Kidney (tissue), 22 donors: ENCODE measurements at places on chromosomes 2 and 18.
A peak's percentile ranks its signal among the peaks of the same experiment; 100 is the strongest.

GRCh38 chr2:40166006-40166405 is 285.9 kb downstream of the SLC8A1 start:
- no peak for DNase-seq

GRCh38 chr2:48449073-48449840 is 80.7 kb upstream of the STON1 start:
- no peak for DNase-seq

DNA sequence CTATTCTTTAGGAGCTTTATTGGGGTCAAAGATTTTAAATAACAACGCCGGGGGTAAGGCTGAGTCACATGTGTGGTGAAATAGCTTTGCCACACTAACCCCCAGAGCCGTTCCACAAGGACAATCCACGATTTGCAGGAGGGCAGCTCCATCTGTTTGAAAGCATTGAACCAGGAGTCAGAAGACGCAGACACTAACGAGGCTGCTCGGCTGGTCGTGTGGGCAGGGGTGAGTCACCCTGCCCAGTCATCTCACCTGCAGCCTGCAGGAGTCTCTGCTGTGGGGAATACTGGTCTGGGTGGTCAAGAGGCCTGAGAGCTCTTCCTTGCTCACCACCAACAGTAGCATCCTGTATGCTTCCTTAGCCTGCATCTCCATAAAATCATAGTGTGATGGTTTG is 149.2 kb upstream of the NCK2 start:
- DNase-seq = no peak

DNA sequence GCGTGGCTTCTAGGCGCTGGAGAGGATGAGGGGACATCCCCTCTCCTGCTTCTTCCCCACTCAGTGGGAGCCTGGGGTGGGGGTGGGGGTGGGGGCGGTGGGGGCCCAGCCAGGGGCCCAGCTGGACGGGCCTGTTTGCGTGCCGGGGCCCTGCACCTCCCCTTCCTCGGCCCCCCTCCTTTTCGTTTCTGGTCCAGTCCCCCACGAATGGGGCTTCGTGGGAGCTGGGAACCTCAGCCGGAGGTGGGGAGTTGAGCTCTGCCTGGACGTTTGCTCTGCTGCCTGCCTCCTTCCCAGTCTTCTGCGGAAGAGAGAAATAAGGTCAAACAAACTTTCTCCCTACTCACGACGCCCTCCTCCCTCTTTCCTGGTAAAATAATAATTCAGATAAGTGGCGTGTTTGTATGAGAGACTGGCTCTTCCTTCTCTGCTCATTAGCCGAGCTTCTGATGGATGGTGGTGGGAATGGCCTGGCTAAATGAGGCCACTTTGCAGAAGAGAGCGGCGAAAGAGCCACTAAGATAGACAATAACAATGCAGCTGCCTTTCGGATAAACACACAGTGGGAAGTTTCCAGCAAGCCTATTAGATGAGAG is 782 bp downstream of the MTA3 start:
- DNase-seq = peak; percentile 43

DNA sequence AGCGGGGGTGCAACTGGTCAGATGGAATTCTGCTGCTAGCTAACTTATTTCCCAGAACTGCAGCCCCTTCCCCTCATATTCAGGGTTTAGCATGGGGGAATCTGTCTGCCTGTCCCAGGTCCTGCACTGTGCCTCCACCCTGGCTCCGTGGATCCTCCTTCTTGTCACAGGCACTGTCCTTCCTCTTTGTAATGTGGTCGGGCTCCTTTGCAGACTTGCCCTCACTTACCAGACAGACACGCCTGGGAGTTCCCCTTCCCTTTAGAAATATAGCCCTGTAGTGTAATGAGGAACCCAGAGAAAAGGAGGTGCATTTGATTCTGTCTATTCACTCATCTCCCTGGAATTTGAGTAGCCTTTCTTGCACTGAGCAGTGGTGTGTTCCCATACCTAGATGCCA is 108.7 kb downstream of the TRIM43 start:
- DNase-seq = no peak

DNA sequence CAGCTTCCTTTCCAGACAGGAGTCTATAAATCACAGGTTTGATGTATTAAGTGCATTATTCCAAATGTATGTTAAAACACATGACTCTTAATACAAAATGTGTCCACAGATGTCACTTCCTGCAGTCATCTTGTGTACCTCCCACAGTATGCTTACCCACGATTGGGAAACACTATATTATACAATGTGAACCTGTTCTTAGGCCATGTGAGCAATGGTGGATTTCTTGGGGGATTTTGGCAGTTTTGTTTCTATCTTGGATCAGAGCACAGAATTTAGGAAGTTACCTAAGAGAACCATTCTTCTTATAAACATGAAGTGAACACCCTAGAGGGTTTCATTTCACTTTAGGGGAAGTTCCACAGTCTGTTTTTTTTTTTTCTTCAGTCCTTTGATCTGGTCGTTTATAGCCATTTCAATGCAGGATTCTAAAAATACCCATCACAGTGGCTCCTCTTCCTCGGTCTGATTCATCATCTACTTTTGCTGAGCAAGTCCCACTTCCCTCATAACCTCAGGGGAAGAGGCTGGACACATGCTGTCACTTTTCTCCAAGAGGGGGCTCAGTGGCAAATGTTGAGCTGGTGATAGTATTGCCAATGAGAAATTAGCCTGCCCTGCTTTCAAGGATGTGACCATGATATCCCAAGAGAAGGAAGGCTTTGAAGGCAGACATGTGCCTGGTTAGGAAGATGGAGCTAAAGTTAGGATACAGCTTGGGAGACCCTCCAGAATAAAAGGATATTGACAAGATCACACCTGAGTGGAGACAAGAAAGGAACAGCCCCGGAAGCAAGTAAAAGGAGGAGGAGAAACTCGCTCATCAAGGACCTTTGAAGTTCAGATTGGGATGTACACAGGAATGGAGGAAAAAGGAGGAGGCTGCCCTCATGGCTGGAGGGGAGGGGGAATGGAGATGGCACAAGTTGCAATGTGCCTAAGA is 22.6 kb downstream of the PLEK start:
- no peak for DNase-seq

- DNase-seq = no peak
Measured at GRCh38 chr18:46437061-46437460, 220.0 kb downstream of the LOXHD1 start.

DNA sequence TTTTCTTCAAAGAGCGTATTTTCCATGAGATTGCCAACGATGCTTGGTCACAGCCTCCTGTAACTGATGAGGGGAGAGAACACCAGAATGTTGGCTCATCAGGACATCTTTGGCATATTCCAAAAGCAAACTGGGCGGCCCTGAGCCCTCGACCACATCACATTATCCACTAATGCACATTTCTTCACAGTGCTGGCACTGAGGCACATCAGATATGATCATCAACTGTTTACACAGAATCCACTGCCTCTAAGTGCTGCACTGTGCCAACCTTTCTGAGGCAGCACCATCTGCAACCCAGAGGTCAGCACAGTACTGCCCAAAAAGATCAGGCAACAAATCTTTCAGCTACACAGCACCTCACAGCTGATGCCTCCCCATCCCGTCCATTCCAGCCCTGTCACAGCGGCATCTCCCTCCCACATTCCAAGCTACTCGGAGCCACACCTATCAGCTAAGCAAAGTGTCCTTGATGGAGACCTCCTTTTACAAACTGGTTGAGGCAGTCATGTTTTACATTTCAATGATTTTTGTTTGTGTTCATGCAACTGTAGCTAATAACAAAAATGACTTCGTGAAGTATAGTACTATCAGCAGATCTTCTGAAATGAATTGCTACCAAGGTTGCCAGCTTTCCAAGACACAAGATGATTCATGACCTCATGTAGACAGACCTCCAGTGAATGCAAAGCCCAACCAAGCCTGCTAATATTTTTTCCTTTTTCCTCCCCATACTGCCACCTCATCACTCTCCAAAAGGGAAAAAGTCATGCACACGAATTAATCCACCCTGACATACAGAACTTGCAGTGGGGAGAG is 32.3 kb downstream of the MYO5B start:
- DNase-seq = no peak

GRCh38 chr2:198417836-198418235 is 613.4 kb downstream of the PLCL1 start:
- DNase-seq = no peak

GRCh38 chr2:99818842-99819241 is 323.5 kb downstream of the AFF3 start:
- no peak for DNase-seq

DNA sequence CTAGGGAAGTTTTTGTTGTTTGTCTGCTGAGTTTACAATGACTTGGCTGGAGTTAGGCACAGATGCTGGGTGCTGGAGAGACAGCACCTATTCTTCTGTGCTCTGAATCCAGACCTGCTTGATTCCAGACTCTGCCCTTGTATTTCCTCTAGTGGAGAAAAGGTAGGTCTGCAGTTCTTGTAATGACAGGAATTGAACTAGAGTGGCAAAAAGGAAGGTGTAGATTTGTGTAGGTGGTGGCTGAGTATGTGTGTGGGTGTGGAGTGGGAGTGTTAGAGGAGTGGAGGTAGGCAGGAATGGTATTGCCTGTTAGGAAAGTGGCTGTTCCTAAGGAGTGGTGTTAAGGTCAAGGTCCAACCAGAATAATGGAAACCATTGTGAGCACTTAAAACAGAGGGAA is 71.9 kb upstream of the LYPD6 start:
- DNase-seq = no peak

GRCh38 chr2:128554151-128554769 is 235.6 kb upstream of the HS6ST1 start:
- DNase-seq = no peak

DNA sequence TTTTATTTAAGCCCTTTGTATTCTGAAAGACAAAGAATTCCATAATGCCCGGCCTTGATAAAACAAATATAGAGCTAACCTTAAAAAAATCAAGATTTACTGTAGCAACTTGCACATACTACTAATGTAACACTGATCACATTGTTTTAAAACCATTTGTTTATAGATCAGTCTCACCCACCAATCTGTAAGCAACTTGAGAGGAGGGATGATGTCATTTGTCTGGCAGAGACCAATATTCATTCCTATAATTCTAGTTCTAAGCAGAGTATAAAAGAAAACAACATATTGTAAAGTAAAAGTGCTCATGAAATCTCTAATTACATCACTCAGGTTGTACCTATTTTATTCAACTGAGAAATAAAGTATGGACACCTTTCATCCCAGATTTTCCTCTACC is 380.6 kb downstream of the TGIF1 start:
- DNase-seq = no peak

DNA sequence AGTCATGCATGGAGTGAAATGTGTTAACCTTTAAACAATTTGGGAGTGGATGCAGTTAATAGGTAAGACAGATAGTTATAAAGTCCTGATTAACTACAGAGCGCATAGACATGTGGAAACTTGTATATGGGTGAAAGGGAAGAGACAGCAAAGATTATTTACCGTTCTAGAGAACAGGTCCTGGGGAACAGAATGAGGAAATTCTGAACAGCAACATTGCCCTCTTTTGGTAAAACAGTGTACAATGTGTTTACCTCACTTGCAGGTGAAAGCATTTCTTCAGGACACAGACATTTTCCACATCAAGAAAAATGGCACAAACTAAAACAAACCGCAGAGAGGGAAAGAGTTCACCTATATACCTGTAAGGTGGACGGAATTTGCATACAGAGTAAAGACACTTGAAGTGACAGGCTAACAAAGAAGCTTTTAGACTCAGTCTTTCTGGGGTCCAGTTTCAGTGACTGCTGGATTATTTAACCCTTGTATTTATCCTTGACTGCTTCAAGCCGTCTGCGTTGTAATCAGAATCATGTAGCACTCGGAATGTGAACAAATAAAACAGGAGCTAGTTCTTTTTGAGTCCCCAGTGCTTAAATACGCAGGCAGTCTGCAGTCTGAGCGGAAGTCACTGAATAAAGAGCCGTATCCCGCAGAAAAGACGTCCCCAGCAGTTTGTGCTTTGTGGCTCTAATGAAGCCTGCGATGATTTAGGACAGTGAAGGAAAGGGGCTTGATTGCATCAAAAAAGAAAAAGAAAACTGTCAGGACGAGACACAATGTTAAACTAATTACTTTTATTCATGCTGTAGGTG is 364.8 kb upstream of the GALNT5 start:
- peak; percentile 24 for DNase-seq

GRCh38 chr2:156333274-156333950 is 891 bp upstream of the NR4A2 start:
- DNase-seq = no peak

DNA sequence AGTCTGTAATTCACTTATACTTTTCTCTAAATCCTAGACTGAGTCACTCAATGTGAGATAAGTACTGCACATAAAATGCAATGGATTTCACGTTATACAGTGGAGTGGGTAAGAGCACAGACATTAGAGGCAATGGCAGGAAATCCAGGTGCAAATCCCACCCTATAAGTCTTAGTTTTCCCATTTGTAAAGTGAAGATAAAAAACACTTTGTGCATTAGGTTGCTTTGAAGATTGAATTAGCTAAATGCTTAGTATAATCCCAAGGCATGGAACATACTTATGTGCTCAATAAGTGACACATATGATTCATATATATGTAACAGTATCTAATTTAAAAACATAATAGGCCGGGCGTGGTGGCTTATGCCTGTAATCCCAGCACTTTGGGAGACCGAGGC is 10.5 kb downstream of the ACTG2 start:
- no peak for DNase-seq

GRCh38 chr2:68251855-68252399 is 405 bp downstream of the PPP3R1 start:
- DNase-seq = peak; percentile 51

DNA sequence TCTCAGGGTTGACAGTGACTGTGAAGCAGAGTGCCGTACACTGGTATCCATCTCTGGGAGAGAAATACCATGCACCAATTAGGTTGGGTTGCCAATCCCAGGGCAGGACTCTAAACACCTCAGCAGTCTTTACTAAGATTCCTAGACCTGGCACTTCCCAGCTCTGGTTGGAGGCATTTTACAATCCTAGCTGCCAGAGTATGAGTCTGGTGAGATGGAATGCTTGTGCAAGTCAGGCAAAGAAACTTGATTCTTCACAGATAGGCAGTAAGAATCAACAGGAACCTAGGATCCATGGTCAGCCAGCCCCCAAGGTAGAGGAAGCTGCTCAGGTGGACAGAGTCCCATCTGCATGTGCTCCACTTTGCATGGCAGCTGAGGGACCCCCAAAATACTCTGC is 6.0 kb upstream of the UGT1A5 start:
- no peak for DNase-seq

DNA sequence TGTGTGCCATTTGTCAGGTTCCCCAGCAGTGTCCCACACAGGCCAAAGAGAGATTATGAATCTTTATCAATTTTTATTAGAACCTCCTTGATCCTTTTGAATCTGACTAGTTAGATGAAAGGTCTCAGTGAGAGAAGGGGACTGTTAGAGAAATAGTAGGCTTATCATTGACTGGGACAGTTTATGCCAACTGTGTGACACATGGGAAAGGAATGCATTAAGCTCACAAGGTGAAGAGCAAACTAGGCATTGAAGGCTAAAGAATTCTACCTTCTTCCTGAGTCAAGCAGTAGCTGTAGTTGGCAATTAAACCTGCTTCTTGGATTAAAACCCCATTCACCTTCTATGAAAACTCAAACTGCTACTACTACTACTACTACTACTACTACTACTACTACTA is 389.6 kb upstream of the CDH19 start:
- DNase-seq = no peak

GRCh38 chr2:132668987-132669907 is 758 bp downstream of the LYPD1 start:
- peak; percentile 72 for DNase-seq

- DNase-seq = peak; percentile 42
Measured at GRCh38 chr2:54723996-54724559, 616 bp downstream of the EML6 start.

GRCh38 chr2:150060341-150060740 is 427.1 kb downstream of the RND3 start:
- no peak for DNase-seq
